ENCODE measurements at places on chromosomes 3 and 15.

DNA sequence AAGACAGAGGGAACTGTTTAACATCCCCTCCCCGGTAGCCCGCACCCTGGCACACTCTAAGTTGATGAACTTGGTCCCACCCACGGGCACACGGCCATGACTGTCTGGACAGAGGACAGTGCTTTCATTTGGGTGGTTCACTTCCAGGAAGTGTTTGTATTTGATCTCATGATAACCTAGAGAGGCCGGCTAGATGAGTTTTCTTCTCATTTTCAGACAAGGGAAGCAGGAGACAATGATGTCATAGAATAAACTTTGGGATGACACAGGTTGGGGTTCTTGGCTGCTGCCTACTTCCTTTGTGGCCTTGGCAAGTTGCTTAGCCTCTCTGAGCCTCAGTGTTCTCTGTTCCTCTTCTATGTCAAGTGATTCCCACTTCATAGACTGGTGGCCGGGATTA lies 16.1 kb upstream of the LYSMD4 start:
- no peak for DNase-seq

- DNase-seq: no peak
Observed at GRCh38 chr15:83209333-83209732, 1.7 kb upstream of the HDGFL3 start.

- no peak for DNase-seq
Observed at GRCh38 chr3:102006812-102007485, 157.6 kb downstream of the NFKBIZ start.

- no peak for DNase-seq
Observed at GRCh38 chr3:110774496-110775265, 296.9 kb upstream of the NECTIN3 start.

GRCh38 chr15:99586121-99586520 lies 20.3 kb downstream of the MEF2A start:
- no peak for DNase-seq

- DNase-seq: no peak
Observed at GRCh38 chr3:11618904-11619303, 24.8 kb downstream of the VGLL4 start.

GRCh38 chr3:2535206-2535605 lies 436.5 kb downstream of the CNTN4 start:
- DNase-seq: peak; percentile 69

DNA sequence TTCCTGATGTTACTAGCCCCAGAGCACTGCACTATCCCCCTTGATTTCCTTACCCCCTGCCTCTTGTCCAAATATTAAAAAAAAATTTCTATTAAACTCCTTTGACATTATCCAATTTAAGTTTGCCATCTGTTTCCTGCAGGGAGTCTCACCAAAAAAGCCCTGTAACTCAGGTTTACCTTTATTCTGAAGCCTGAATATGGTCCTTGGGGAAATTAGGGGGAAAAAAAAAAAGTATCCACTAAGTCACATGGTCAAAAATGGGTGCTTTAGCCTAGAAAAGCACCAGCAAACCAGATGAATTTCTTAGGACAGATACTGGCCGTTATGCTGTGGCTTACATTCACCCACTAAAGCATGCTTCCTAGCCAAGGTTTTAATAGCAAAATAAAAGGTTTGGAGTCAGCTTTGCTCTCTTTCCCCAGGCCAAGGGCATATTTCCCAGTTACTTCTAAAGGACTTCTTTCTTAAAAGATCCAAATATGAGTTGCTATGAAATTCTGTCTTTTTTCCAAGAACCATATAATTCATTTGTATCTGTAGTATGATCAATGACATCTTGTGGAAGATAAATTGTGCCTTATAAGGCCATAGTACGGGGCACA lies 394.9 kb downstream of the LSAMP start:
- DNase-seq: no peak

GRCh38 chr3:55327131-55327920 lies 159.8 kb downstream of the WNT5A start:
- no peak for DNase-seq

All from GM12865 (cell line).